ENCODE measurements at places on chromosomes 16 and 17.

DNA sequence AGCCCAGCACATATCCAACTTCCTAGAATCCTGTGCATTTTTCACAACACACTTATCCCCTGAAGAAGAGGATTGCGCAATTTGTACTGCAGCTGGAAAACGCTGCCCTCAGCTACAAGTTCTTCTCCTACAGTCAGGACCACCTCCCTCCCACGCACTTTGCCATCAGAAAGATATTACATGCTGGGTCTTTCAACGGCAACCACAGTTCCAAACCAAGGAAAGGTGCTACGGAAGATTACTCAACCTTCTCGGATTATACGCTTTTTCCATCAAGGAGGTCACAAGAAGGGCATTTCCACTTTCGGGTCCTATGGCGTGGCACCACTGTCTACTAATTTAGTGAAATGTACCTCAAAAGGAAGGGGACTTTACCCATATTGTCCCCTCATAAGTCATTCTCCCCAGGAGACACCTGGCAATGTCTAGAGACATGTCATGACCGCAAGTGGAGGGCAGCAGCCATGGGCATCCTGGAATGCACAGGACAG is 35.2 kb downstream of the USP7 start:
- DNase-seq = no peak

DNA sequence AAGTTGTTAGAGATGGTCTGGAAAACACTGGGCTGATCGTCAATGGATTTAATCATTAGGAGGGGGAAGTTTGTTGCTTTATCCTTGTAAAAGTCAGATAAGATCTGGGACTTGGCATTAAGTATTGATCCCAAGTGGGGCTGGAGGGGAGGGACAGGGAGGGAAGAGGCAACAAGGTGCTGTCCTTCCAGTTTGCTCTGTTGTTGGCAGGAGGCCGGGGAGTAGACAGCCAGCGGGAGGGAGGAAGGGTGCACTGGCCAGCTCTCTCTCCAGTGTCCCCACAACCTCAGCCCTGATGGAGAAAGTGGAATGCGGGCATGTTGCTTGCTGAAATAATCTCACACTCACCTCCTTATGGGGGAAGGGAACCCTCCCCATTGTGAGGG is 210.2 kb downstream of the CCDC182 start:
- DNase-seq = no peak

GRCh38 chr17:81090361-81091136 is 55.6 kb downstream of the BAIAP2 start:
- no peak for DNase-seq

DNA sequence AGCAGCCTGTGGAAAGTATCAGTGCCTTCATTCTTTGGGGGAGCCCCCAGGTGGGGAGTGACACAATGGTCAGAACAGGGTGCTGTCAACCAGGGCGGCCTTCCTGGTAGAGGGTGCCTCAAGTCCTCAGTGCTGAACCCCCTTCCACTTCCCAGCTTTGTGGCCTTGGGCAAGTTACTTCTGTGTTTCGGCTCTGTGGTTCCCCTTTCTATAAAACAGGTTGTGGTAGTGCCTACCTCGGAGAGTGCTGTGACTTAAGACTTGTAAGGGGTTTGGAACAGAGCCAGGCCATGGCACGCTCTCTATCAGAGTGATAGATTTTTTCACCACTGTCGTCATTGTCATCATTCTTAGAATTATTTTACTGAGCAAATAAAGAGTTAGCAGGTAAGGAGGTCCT is 141.1 kb downstream of the CCDC182 start:
- no peak for DNase-seq

DNA sequence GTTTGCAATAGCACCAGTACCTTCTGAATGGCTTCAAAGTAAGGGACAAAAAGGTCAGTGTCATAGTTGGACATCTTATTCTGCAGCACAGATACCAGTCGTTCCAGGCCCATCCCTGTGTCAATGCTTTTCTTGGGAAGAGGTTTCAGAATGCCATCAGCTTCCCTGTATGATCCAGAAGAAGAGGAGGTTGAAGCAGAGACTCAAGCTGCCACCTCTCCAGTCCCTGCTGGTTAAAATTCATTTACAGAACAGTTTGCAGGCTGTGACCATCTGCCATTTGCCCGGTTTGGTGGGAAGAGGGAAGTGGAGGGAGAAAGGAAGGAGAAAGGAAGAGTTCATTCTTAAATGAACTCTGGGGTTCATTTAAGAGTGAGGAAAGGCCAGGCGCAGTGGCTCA is 18.4 kb upstream of the EXOSC6 start:
- DNase-seq = no peak

- DNase-seq = no peak
Observed at GRCh38 chr16:80791411-80791810, 13.0 kb downstream of the CDYL2 start.
